Activated T-helper 9 cell treated with anti-CD3 and anti-CD28 coated beads, Interleukin-2, amount 50 U/mL, for 16 hours (primary cell): ENCODE measurements at places on chromosomes 5 and 9.

DNA sequence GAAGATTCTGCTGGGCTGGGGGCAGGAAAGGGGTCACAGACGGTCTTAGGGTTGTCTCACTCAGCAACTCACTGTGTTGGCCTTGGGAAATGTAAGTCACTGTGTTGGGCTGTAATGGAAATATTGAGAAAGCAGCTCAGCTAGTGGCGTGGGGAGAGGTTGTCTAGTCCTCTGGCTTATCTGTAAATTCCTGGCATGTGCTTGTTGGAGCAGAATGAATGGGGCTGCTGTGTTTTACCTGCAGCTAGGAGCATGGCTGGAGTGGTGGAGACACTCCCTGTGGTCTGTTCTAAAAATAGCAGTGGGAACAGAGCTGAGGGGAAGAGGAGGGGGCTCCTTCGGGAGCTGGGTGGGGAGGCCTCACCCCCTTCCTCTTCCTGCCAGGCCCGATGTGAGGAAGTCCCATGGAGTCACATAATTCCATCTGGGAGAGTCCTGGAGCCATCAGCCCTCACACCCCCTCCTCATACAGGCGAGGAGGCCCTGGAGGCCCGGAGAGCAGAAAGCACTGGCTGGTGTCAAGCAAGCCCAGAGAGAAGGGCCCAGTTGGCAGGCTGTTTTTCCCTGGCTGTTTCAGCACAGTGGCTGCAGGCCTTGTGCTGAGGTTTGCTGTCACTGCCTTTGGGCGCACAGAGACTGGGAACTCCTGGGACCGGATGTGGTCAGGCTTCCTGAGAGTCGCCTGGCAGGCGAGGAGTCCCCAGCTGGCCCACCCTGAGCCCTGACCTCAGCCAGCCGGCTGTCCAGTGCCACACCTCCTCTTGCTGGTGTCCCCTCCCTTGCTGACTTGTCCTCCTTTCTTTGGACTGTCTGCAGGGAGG lies 84.9 kb downstream of the RGS3 start:
- DNase-seq: no peak

DNA sequence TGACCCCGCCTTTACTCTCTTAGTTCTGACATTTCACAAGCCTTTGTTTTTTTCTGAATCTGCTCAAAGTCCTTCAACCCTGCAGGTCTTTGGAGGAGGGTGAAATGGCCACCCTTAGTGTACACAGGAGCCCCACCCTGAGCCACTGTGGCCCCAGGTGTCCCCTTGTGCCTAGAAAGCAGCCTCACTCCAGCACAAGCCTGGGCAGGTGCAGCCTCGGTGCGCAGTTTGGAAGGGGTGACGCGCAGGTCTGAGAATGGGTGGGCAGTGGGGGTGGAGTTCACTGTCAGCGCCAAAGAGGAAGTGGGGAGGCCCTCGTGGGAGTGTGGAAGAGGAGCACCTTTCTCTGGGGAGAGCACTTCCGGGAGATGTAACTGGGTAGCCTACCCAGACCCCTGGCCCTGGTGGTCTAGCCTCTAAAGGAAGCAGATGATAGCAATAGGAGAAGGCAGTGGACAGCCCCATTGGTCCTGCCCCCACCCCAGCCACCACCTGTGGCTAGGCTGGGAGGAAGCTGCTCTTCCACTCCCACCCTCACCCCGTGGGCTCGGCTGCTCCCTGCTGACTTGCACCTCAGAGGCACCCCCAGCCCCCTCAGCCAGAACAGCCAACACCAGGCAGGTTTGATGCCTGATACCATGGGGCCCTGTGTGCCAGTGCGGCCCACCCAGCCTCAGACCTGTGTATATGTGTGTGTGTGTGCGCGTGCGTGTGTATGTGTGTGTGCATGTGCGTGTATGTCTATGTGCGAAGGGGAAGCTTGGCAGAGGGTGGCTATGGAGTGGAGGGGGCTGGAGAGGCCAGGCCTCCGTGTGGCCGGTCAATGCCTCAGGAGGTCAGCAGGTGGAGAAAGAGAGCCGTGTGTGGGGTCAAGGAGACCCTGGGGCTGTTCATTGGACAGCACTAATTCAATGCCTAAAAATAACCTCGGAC lies 16.8 kb upstream of the DAB2IP start:
- DNase-seq: no peak

- no peak for DNase-seq
These were observed 211.7 kb downstream of the ENC1 start for GRCh38 chr5:74428876-74429275.

DNA sequence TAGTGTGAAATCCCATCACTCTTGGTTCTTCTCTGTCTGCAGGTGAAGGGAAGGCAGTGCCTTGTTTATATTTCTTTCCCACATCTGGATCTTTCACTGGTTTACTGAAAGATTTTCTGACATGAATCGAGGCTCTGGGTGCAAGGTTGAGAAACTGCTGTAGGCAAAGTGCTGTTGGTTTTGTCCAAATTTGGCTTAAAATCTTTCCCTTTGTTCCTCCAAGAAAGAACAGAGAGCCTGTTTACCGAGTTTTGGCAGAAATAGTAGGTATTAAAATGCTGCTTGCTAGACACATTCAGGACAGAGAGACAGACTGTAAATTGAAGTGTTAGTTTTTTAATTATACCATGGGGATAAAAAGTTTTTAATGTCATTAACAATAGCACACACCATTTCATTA lies 21.5 kb downstream of the SKP2 start:
- no peak for DNase-seq

GRCh38 chr9:15101095-15101494 lies 190.9 kb upstream of the FREM1 start:
- no peak for DNase-seq
